ENCODE measurements at places on chromosomes 13 and 19. TPM values are rescaled to one million over a fixed set of nuclear protein-coding genes. Genes with fewer than 3 reads are reported as not detected.
A peak's percentile ranks its signal among the peaks of the same experiment; 100 is the strongest.

- no peak for DNase-seq
Measured at GRCh38 chr13:93552596-93552995, 326.0 kb downstream of the GPC6 start.

- peak; percentile 79 for DNase-seq
Measured at GRCh38 chr13:109145631-109146030, 516.2 kb downstream of the MYO16 start.

DNA sequence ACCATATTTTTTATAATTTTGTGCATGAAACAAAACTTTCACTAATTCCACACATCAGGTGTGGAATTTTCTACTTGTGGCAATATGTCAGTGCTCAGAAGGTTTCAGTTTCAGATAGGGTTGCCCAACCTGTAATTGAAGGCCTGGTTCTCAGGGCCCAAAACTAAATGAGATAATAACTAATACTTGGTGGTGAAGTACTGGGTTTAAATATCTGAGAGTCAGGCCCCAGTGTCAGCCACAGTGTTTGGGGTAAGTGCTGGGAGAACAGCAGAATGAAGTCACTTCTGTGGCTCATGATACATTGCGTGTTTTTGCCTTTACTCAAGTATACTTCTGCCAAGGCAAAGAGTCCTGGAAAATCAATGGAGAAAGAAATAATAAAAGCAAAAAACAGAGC lies 5.6 kb downstream of the SAFB start:
- no peak for DNase-seq

- no peak for DNase-seq
Measured at GRCh38 chr13:109389456-109389855, 396.9 kb downstream of the IRS2 start.

The LGALS7 gene
- not detected for polyA plus RNA-seq

GRCh38 chr13:28528388-28528787 lies 33.5 kb upstream of the FLT1 start:
- DNase-seq, result no peak

DNA sequence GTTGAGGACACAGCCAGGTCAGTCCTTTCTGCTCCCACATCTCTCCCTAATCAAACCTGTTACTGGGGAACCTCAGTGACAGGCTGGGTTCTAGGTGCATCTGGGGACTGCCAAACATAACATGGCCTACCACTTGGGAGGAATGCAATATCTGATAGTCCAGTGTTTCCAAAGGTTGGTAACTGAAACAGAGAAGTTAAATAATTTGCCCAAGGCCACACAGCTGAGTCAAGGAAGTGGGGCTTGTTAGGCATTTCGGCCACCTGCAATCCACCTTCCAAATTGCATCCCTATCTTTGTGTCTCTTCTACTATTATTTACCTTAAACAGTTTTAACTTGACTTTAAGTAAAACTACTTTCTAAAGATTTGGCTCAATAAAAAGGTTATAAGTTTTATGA lies 731.3 kb downstream of the UQCRFS1 start:
- no peak for DNase-seq

The ZIC2 gene
- not detected for polyA plus RNA-seq

- DNase-seq, result no peak
Measured at GRCh38 chr13:103833294-103833852, 767.2 kb upstream of the SLC10A2 start.

DNA sequence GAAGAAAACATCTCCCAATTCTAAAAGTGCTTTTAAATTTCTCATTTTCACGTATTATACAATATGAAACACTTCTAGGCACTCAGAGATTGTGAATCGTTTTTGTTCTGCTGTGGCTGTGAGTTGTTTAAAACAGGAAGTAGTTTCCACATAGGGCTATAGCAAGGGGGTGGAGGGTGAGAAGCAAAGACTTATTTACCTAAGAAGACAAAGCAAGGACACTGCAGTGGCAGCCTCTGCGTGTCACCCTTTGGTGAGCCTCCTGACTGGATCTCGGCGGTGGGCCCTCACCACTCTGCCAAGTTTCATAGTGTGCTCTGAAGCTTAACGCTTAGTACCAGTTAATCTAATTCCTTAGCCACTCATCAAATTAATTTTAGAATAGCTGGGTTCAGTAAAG lies 56.8 kb downstream of the TNFSF13B start:
- no peak for DNase-seq

- no peak for DNase-seq
Measured at GRCh38 chr13:32545083-32545482, 6.5 kb upstream of the N4BP2L2 start.

- peak; percentile 70 for DNase-seq
Measured at GRCh38 chr19:489418-490196, 6.7 kb upstream of the MADCAM1 start.

DNA sequence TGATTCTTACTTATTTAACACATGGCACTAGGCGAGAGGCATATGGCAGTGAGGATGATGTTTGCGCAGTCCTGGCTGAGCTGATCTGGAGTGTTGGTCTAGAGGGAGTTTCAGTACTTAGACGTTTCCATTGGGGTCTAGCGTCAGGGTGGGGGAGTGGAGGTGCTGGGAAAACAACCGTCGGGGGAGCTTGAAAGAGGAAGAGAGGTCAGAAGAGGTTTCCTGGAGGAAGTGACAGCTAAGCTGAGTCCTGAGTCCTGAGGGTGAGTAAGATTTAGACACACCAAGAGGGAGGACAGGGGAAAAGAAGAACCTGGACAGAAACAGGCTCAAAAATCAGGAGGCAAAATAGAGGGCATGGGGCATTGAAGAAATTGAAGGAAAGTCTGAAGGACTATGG lies 81.4 kb downstream of the ALOX5AP start:
- DNase-seq, result no peak

DNA sequence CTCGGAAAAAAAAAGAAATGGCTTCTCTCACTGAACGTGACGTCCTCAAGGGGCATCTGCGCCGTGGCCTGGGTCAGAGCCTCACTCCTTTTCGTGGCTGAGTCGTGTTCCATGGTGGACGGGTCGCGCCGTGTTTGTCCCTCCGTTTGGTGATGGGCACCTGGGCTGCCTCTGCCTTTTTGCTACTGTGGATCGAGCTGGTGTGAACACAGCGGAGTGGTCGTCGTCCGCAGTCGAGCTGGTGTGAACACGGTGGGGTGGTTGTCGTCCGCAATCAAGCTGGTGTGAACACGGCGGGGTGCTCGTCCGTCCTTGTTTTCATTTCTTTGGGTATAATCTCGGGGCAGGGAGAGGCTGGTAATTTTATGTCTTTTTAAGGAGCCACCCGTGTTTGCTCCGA lies 11.6 kb downstream of the HCN2 start:
- DNase-seq, result no peak

- DNase-seq, result peak; percentile 45
Measured at GRCh38 chr19:5587071-5587455, 19.3 kb upstream of the TINCR start.

GRCh38 chr19:35868823-35869326 lies 501 bp downstream of the APLP1 start:
- no peak for DNase-seq

DNA sequence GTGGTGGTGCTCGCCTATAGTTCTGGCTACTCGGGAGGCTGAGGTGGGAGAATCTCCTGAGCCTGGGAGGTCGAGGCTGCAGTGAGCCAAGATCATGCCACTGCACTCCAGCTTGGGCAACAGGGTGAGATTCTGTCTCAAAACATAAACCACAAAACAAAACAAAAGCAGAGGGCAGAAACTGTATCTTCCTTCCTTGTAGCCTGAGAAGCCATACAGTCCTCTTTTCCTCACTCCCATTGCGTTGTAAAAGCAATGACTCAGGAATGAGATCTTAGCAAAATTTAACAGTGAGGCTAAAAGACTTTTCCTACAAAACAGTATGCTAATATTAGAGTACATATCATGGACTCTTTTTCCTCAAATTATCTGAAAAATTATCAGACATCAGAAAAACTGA lies 130.9 kb downstream of the SHISA2 start:
- no peak for DNase-seq

The CEACAM7 gene
- polyA plus RNA-seq, result not detected

DNA sequence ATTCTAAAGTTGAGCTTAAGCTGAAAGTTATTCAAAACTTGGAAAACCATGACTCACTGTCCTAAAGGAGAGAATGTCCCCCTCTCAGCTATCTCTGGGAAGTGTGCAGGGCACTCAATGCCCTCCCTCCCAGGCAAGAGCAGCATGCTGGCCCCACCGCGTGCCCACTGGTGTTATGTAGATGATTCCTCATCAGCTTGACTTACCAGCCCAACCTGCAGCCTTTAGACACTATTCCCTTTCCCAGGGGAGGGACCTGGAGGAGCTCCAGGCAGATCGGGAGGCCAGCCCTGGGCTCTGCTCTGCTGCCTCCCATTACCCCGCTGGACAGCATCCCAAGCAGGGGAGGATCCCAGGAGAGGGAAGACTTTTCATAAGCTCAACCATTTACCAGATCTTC lies 124.6 kb downstream of the FGF14 start:
- DNase-seq, result no peak

DNA sequence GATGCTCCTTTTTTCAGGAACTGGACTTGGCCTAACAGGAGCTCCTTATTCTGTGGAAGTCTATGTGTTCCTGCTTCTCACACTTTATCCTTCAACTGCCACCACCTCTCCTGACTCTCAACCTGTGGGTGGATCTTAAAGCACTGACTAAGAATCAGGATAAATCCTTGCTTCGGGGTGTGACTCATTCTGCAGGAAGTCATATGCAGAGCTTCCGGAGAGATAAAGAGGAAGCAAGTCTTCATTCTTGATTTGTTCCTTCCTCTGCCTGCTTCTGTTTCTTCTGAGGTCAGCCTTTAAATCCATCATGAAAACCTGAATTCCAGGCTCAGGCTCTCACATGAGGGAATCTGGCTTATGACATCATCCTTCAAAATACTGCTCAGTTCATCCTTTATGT lies 137.1 kb upstream of the ATXN8OS start:
- DNase-seq, result no peak

DNA sequence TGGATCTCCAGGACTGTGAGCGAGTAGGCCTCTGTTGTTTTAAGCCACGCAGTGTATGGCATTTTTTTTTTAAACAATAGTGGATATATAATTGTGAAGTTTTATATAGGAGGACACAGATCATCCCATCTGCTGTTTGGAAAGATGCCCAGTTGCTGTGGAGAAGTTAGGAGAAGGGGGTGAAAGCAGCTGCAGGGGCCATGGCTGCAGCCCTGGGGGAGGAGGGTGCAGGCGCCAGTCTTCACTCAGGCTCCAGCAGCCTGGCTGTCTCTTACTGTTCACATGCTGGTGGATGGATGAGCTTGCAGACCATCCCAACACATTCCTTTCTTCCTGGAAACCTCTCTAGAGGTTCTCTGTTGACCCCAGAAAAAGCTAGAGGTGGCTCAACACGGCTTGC lies 242.3 kb downstream of the TEX29 start:
- no peak for DNase-seq

- DNase-seq, result no peak
Measured at GRCh38 chr13:109200556-109200955, 571.1 kb downstream of the MYO16 start.

- no peak for DNase-seq
Measured at GRCh38 chr19:39831679-39832078, 2.3 kb downstream of the DYRK1B start.

The ZNF580 gene
- polyA plus RNA-seq, result 14.0 TPM

- no peak for DNase-seq
Measured at GRCh38 chr13:108315273-108315672, 45.8 kb downstream of the TNFSF13B start.

The UQCR11 gene
- polyA plus RNA-seq, result 372 TPM

GRCh38 chr19:33458807-33459206 lies 62.8 kb downstream of the PEPD start:
- no peak for DNase-seq

GRCh38 chr13:71316792-71317363 lies 550.1 kb downstream of the DACH1 start:
- peak; percentile 6 for DNase-seq

GRCh38 chr19:33400856-33401682 lies 27.6 kb downstream of the CEBPG start:
- peak; percentile 27 for DNase-seq

DNA sequence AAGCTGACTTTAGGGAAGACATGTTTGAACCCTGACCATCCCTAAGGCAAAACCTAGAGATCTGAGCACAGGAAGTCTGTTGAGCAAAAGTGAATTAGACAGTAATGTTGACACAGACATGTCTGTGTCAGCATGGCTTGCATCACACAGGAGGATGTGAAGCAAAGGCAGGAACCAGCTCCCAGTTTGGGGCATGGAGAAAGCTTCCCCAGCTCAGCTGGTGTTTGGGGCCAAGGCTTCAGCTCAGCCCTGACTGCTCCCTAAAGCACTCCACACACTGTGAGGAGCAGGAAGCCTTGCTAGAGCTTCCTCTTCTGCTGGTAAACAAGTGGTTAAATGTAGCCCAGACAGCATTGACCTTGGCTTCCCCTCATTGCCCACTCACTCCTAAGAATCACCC lies 153.8 kb upstream of the UBL3 start:
- no peak for DNase-seq

All from SK-N-SH (cell line).